ENCODE measurements at places on chromosomes 5 and 9.

DNA sequence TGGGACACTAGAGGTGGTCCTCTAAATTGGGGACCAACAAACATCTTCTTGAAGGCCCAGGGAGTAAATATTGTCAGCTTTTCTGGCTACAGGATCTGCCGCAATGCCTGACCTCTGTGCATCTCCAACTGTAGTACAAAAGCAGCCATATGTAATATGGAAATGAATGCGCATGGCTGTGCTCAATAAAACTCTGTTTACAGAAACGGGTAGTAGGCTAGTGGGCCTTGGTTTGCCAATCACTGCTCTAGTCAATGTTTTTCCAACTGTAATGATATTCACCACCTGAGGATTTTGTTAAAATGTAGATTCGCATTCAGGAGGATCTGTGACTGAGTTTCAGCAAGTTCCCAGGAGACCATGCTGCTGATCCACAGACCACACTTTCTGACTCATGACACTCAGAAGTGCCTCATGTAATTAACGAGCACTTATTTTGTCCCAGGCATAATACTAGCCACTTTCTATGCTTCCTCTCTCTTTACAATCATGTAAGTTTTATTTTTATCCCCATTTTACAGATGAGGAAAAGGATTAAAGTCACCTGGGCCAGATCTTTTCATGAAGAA is 96.9 kb downstream of the MED27 start:
- no peak for DNase-seq

GRCh38 chr9:12859704-12860251 is 85.0 kb downstream of the LURAP1L start:
- no peak for DNase-seq

DNA sequence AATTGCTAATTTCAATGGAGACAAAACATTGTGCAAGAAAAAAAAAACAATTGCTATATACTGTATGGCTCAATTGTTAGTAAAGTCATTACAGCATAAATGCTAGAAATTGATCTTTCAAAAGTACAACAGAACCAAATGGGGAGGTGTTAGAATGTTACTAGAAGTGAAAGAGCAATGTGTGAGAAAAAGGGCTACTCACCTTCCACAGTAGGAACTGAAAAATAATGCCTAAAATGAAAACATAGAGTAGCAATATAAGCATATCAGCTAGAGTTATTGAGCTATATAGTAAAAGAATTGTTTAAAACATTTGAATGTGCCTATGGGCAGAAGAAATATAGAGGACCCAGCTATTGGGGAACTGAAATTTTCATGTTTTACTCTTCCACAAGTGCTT is 10.9 kb upstream of the RXFP3 start:
- DNase-seq, result no peak

- DNase-seq, result no peak
Measured at GRCh38 chr5:112811023-112811422, 50.1 kb upstream of the SRP19 start.

DNA sequence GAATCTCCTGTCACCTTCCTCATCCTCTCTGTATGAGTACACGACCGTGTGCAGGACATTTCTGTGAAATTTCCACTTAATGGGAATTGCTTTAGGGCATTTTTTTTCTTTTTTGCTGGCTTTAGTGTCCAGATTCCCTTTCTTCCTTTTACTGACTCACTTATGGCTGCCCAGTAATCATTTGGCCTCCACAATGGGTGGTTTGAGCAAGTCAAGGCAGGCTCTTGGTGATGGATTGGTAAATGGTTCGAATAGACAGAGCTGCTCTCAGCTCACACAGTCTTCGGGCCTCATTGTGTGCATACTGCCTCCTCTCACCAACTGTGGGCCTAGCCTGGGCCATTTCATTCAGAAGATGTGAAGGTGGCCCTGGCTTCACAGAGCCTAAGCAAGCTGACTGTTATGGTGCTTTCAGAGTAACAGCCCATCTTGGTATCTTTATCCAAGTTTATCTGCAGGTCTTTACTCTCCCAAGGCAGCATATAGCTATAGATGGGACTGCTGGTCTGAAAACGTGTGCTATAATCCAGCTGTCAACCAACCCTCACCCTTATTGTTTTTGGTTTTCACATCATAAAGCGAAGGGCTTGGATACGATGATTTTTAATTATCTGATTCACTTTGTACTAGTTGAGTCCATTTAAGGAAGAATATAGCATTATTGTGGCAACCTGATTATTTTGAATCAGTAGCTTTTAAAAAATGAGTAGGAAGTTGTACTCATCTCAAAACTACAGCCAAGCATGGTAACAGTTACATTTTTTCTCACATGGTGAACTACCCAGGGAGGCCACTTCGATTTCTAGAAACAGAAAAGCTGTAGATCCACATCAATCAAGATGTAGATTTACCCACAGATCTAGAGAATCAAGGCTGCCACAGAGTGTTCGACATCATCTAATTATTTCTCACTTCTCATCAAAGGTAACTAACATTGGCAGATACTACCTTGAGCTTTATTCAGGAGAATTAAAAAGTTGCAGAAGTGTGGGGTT is 50.4 kb upstream of the CKMT2 start:
- no peak for DNase-seq

- DNase-seq, result peak; percentile 3
Measured at GRCh38 chr5:90558344-90559192, at the start of gene ADGRV1. TSS of gene ADGRV1 (plus strand) at chr5:90558797. CDS start at chr5:90558896, 99 bp downstream.

GRCh38 chr9:33129251-33129885 is 37.8 kb downstream of the B4GALT1 start:
- DNase-seq, result no peak
